ENCODE measurements at places on chromosomes 13 and 19.

- DNase-seq = peak; percentile 31
Measured at GRCh38 chr19:44685877-44686276, 13.1 kb upstream of the CEACAM16 start.

DNA sequence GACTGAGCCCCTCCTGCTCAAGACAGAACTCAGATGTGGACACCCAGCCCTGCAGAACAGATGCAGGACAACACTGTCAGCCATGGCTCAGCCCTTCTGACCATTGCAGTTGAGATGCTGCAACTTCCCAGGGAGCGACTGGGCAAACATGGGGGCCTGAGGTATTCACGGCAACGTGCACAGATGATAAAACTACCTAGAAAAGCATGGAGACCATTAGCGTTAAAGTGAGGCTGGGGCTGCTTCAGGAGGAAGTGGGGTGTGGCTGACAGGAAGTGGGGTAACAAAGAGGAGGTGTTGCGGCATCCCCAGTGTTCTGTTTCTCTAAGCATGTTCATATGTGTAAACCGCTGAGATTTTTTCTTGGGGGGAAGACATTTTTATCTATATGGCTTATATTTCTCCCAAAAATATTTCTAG is 1.3 kb upstream of the SIGLEC9 start:
- DNase-seq = no peak

GRCh38 chr19:38506723-38507550 is 73.4 kb downstream of the RYR1 start:
- peak; percentile 49 for DNase-seq

DNA sequence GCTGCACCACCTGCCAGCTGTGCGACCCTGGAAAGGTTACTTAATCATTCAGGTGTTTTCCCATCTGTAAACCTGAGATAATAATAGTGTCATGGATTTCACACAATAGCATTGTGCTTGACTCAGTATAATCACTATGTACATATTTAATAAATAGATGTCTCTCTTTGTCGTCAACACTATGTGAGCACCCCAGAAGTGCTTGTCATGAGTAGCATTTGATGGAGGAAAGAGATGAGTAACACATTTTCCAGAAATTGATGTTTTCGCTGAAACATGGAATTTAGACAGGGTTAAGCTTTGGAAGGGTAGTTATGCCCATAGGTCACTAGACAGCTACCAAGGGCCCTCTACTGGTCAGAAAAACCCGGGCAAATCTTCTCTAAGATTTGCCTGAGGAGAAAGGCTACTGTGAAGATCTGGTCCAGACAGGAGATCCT is 9.5 kb upstream of the MBNL2 start:
- peak; percentile 38 for DNase-seq

DNA sequence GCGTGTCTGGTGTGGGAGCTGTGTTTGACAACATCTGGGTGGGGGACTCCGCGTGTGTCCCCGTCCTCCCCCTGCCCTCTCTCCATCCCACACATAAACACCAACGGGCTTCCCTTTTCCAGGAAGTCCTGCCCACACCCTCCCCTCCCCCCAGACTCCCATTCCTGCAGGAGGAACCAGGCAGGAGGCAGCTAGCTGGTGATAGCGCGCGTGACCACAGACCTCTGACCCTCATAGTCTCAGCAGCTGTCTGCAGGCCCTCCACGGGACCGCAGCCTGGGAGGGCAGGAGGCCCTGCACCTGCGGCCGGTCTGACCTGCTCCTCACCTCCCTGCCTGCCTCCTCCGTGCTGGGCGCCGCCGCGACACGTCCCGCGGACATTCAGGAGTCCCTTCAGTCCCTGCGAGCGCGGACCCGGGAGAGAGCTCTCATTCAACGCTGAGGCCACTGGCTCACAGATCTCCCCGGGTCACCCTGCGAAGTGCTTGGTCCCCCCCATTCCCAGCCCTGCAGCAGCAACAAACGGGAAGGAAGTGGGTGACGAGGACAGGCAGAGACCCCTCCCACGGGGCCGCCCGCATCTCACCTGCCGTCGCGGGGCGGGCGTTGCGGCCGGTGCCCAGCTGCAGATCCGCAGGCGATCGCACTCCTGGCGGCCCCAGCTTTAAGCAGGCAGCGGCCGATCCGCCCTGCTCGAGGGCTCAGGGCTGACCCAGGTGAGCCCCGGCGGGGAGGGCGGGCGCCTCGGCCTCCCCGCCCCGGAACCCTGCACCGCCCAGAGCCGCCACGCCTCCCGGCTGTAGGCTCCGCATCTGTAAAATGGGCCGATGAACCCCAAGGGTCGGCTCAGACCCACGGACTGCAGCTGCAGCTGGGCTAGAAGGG is 1.1 kb upstream of the ACP5 start:
- DNase-seq = peak; percentile 4

DNA sequence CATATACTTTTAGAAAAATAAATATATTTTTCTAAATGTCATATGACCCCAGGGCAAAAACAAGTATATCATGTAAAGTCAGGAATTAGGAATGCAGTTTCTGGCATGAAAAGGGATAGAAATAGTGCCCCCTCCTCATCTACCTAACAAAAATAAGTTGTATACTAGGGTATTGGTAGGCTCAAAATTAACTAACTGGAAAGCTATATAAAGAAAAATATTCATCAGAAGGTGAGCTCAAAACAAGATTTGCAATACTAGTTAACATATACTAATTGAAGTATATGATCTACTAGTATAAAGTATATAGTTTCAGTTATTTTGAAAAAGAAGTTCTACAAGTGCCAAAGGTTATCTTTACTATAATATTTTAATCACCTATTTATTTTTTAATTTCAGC is 200.2 kb downstream of the GPC5 start:
- DNase-seq = no peak

- DNase-seq = peak; percentile 63
Measured at GRCh38 chr13:79435561-79435990, 29.5 kb upstream of the RBM26 start.

DNA sequence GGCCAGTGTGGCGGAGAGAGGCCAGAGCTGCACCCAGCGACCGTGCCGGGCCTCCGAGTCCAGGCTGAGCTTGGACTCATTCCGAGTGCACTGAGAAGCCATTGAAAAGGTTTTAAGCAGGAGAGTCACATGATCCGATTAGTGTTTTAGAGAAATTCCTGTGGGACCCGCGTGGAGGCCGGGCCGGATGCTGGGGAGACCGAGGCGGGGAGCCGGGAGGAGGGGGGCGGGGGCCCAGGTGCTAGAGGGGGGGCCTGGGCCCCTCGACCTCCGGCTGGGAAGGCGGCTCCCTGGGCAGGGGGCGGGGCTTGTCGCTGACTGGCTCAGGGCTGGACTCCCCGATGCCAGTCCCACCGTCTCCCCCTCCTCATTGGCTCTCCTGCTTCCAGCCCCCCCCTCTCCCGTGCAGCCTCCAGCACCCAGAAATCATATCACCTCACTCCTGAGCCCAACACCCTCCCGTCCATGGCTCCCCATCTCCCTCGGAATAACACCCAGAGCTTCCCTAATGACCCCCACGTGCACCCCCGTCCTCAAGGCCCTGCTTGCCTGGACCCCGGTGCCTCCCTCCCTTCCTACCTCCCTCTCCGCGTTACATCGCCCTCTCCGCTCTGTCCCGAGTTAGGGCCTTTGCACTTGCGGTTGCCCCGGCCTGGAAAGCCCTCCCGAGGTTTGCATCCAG is 5.2 kb upstream of the ZNF579 start:
- DNase-seq = peak; percentile 90

GRCh38 chr13:73958657-73959397 is 175.4 kb downstream of the KLF12 start:
- no peak for DNase-seq
